Omental fat pad (tissue), 4 donors: ENCODE measurements at places on chromosomes 5 and 9. TPM values are rescaled to one million over a fixed set of nuclear protein-coding genes. Genes with fewer than 3 reads are reported as not detected.
A peak's percentile ranks its signal among the peaks of the same experiment; 100 is the strongest.

GRCh38 chr5:76943006-76943405, 9.8 kb upstream of the CRHBP start:
- DNase-seq = no peak

GRCh38 chr5:157870837-157871834, 12.2 kb upstream of the CLINT1 start:
- DNase-seq = no peak

Gene RAPGEF6
- 21.4 TPM for total RNA-seq

GRCh38 chr9:14424983-14425382, 111.0 kb upstream of the NFIB start:
- DNase-seq = no peak

Gene NR2F1
- total RNA-seq = 71.6 TPM

GRCh38 chr9:124265551-124265950, 7.8 kb downstream of the NEK6 start:
- no peak for DNase-seq

GRCh38 chr9:110255463-110256379, 586 bp downstream of the TXN start:
- DNase-seq = peak; percentile 27

Gene C1QTNF3
- total RNA-seq = 3.3 TPM

Gene BTF3
- total RNA-seq = 424 TPM

DNA sequence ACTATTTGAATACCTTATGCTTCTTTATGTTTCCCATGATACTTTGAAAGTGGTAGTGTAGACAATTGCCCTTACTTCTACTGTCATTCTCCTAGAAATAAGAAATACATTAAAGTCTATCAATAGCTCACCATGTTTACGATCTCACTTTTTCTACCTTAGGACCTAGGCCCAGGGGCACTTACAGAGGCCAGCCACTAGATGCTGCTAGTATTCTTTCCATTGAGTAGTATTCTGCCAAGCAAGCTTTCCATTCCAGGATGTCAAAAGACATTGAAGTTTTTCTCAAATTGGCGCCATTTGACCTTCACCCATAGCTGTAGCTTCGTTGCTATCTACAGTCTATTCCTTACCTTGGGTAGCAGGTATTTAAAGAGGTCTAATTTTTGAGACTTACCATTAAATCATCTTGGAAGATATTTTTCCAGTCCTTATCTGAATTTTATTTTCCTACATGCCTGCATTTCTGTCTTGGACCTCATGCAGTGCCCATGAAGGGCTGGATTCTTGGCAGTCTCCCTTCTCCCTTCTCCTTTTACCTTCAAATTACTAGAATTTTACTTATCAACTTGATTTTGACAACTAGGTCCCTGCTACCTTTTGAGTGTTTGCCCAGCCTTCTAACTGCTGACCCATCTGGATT, 246.0 kb upstream of the NUDT12 start:
- DNase-seq = no peak

Gene MYOT
- total RNA-seq = 15.8 TPM

DNA sequence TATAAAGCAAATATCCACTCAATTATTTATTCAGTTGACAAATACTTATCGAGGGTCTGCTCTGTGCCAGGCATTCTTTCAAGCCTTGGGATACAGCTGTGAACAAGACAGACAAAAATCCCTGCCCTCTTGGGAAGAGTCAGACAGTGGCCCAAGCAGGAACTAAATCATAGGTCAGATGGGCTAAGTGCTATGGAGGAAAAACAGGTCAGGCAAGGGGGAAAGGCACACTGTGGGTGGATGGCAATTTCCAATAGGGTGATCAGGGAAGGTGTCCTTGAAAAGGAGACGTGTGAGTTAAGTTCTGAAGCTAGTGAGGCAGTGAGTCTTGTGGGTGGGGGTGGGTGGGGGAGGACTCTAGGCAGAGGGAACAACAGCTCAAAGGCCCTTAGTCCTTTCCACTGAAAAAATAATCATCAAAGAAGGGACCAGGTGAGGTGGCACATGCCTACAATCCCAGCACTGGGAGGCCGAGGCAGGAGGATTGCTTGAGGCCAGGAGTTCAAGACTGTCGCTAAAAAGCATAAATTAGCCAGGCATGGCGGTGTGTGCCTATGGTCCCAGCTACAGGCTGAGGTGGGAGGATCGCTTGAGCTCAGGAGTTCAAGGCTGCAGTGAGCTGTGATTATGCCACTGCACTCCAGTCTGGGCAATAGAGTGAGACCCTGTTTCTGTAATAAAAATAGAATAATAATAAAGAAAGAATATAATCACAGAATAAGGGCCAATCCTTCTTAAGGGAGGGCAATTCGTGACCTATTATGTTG, 95.2 kb upstream of the CPEB4 start:
- no peak for DNase-seq

DNA sequence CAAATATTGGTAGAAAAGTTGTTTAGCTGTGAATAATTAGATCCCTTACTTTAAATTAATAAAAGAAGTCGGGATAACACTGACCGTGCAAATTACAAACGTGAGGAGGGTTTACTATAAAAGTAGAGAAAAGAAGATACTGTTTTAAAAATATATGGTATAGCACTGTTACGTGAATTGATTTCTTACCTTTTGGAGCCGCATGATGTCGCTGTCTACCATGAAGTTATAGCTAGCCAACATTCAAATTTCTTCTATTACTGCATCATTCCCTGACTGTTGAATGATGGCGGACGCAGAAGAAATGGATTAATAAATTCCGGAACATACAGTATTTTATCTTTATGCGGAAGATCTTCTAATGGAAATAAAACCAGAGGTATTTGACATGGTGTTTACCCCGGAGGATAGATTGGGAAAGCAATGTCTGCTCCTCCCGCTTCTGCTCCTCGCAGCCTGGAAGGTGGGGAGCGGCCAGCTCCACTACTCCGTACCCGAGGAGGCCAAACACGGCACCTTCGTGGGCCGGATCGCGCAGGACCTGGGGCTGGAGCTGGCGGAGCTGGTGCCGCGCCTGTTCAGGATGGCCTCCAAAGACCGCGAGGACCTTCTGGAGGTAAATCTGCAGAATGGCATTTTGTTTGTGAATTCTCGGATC, at the start of gene PCDHA6:
Gene PCDHA6, plus strand, starts transcription at position 257 of the 658 bp plus-strand sequence. Its CDS starts 132 bp downstream, at position 389.
- no peak for DNase-seq

- no peak for DNase-seq
These were observed 5.6 kb downstream of the EFNA5 start for GRCh38 chr5:107665036-107665570.

GRCh38 chr9:108698801-108699200, 157.0 kb downstream of the ACTL7B start:
- no peak for DNase-seq

Gene AGXT2
- total RNA-seq = not detected

Gene CNTFR
- 81.5 TPM for total RNA-seq

DNA sequence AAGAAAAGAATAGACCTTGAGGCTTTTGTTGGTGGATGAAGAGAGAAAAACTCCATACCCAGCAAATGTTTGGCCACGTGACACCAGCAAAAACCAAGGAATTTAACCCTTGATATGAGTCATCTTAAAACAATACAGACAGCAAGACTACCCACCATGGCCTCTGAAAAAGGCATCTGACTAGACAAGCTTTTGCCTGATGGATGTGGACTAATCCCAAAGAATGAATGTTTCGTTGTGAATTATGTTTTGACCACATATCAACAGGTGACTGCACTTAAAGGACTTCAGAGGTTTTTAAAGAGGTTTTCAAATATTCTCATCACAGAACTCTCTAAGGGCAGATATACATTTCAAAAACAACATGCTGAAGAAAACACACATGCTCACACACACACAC, 33.0 kb upstream of the SLC1A3 start:
- DNase-seq = no peak

- no peak for DNase-seq
These were observed 94.8 kb downstream of the SV2C start for GRCh38 chr5:76177978-76178377.

GRCh38 chr5:32445287-32445758, 783 bp upstream of the ZFR start:
- DNase-seq = no peak

- DNase-seq = no peak
These were observed 17.3 kb downstream of the CENPH start for GRCh38 chr5:69206528-69207190.

Gene DENND4C
- 106 TPM for total RNA-seq

DNA sequence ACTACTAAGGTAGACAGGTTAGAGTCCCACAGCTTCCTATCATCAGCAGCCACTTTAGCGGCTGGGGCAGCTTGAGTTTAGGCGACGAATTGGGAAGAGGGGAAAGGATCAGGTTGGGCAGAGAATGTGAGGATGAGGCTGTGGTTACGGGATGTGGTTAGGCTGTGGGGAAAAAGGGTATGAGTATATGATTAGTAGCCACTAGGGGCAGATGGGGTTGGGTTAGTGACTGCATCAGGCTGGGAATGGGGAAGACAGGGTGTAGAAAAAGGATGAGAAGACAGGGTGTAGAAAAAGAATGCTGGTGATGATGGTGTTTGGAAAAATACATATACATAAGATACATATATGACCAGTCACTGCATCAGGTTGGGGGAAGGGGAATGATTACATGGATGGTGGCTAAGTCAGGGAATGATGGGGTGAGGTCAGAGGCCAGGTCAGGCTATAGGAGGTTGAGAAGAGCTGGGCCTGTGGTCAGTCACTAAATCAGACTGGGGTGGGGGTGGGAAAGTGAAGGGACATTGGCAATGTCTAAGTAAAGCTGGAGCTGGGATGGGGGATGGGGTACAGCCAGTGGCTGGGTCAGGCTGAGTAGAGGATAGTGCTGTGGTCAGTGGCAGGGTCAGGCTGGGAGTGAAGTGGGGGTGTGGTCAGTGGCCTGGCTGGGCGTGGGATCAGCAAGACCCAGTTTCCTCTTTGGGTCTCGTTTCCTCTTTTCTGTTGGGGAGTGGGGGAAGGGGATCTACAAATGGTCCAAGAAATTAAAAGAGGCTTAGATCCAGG, 2.1 kb downstream of the TLN1 start:
- no peak for DNase-seq

DNA sequence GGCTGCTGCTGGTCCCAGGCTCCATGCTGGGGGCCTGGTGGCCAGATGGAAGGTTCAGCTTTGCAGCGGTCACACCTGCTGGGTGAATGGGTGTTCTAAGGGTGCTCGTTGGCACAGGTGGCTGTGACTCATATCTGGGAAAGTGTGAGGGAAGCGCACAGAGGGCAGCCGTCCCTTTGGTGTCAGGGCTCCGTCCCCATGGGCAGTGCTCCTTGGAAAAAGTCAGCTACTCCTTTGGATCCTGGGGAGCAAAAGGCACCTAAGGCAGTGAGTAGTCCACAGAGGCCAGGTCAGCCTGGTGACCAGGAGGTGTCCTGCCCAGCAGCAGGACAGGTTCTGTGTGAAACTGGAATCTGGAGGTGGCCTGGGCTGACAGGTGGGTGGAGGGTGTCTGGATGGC, 18.4 kb upstream of the GBGT1 start:
- no peak for DNase-seq

Gene GPR150
- total RNA-seq = 0.24 TPM

- no peak for DNase-seq
These were observed 396.3 kb downstream of the YTHDC2 start for GRCh38 chr5:113909782-113910181.

GRCh38 chr9:37035648-37036370, 1.7 kb upstream of the PAX5 start:
- DNase-seq = no peak

- no peak for DNase-seq
These were observed 179.3 kb downstream of the NR2F1-AS1 start for GRCh38 chr5:93401634-93402213.

DNA sequence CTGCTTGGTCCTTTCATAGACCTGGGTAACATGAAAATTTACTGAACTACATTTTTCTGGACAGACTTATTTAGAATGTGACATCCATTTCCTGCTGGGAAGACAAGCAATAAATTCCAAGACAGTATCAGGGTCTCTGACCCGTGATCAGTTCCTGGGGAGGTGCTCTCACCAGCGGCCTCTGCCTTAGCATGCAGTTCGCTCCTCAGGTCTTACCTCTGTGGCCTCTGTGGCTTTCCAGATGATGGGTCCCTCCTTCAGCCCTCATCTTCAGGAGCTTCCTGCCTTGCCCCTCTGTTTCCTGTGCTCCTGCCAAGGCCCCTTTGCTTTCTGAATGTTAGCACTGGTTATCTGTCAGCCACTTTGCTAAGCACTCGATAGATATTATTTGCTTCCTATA, 66.4 kb downstream of the CMYA5 start:
- no peak for DNase-seq

DNA sequence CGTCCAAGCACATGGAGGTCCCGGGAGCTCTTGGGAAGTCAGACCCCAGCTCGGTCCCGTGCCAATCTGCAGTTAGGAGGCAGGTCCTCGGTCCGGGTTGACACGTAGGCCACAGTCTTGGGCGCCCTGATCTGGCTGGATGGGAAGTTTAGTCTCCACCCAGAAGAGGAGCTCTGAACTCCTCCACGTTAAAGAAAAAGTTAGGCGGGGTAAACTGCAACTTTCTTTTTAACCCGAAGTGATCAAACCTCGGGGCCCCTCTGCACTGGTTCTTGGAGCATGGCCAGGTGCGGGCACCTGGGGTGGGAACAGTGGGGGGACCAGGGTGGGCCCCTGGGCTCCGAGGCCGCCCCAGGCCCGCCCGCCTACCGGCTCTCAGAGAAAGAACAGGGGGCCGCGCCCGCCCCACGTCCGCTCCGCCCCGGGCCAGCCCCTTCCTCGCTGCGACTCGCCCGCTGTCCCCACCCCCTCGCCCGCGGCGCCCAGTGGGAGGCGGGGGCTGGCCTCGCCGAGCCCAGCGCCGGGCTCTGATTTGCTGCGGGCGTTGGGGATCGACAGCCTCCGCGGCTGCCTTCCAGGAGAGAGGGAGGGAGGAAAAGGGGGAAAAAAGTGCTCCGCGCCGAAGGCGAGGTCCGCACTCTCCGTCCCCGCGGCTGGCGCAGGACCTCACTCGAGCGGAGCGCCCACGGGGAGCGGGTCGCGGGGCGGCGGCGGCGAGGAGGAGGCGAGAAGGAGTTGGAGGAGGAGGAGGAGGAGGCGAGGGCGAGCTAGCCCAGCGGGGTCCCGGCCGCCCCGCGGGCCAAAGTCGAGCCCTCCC, at the start of gene COL5A1:
Gene COL5A1, plus strand, starts transcription at position 631 of the 817 bp plus-strand sequence. CDS start 385 bp downstream, outside the sequence.
- DNase-seq = no peak

DNA sequence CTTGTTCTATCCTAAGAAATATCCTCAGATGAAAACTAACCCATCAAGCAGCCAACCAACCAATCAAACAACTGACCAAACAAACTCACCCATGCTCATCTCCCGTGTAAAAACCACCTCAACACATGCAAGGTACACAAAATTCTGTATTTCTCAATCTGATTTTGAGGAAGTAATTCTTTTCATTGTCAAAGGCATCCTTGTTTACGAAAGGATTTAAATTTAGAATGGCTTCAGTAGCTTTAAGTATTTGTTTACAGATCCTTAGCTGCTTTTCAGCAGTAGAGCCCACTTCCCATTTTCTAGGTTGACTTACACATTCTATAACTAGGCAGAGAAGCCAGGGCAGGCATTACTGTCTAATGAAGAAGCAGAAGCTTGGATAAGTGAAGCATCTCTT, 78.6 kb downstream of the NTRK2 start:
- no peak for DNase-seq
